ENCODE measurements at places on chromosomes 4 and X.

- no peak for DNase-seq
These were observed 56.8 kb downstream of the SEPSECS start for GRCh38 chr4:25103418-25103817.

- no peak for DNase-seq
These were observed 17.8 kb downstream of the LAS1L start for GRCh38 chrX:65516756-65517155.

DNA sequence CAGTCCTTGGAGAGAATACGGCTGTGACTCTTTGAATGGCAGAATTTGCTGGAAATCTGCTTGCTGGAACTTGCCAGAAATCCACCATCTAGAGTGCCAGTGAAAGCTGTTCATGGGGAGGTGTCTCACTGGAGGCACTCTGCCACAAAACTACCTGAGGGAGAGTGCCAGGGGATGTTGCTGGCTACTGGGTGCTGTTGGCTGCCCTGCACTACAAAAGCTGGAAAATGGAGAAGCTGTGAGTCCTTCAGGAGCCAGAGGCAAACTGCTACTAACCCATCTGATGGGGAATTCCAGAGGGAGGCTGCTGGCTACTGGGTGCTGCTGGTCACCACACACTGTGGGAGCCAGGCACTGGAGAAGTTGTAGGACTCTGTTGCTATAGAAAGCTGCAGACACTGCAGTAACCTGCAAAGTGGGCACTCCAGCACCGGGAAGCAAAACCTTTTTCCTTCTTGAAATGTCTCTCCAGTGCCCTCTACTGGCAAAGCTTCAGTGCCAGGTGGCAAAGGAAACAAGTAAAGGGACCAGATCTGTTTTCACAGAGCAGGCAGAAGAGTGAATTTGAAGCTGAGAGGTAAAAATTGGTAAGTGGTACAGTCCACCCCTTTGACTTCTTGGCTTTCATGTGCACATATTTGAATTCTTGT is 47.8 kb upstream of the HSD17B10 start:
- peak; percentile 40 for DNase-seq

DNA sequence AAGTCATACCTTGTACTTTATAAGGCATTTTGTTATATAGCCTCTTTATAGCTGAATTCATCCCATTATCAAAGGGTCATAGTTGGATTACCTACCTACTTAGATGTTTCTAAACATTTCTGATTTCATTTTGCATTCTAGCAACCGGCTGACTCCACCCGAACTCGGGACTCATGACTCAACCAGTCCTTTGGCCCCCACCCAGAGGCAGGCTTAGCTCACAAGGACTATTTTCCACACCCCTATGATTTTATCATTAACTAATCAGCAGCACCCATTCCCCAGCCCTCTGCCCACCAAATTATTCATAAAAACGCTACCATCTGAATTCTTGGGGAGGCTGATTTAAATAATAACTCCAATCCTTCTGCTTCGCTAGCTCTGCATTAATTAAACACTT is 79.9 kb upstream of the EGFL6 start:
- no peak for DNase-seq

GRCh38 chr4:42574870-42575430 is 82.0 kb downstream of the ATP8A1 start:
- DNase-seq: no peak

DNA sequence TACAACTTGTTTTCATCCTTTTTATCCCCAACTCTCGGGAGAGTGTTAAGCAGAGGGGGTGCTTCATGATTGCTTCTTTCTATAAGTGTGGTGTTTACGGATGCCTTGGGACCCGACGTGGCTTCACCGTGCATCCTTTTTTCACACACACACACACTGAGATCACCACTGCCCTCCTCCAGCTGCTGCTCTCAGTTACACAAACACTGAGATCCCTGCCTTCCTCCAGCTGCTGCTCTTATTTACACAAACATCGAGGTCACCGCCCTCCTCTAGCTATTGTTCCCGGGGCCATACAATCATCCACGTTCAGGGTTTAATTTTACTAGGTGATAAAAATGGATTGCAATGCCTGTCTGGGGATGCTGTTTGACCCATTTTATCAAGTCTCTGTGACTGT is 155.4 kb upstream of the FAM9B start:
- DNase-seq: no peak

- DNase-seq: no peak
These were observed 173.9 kb downstream of the COL25A1 start for GRCh38 chr4:109128589-109128988.

DNA sequence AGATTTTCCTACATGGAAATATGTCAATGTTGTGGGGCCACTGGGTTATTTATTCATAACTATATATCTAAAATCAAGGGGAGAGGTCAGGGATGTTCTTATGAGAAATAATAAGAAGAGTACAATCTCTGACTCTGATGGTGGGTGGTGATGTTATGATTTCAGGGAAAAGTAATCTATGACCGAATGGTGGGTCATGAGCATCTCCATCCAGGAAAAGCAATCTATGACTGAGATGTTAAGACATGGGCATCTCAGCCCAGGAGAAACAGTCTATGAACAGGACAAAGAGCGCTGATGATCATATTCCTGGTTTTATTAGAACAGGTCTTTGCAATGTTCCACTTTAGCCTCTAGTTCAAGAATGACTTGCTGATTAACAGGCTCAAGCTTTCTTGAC is 137.1 kb downstream of the ARSF start:
- no peak for DNase-seq

DNA sequence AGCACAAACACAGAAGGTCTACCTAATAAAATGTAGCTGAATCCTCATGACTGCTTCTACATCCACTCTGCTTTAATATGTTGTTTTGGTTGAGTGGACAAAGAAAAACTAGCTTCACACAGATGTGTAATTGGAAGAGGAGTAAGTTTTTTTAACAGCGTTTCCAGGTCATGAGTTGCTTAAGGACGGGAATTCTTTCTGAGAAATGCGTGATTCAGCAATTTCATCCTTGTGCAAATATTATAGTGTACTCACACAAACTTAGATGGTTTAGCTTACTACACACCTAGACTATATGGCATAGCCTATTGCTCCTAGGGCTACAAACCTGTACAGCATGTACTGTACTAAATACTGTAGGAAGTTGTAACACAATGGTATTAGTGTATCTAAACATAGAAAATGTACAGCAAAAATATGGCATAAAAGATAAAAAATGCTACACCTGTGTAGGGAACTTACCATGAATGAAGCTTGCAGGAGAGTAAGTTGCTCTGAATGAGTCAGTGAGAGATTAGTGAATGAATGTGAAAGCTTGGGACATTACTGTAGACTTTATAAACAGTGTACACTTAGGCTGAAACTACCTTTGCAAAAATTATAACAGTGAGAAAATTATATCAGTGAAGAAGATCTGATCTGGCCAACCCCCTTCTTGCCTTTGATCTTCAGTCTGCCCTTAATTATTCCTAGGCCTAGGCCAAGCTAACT is 70.8 kb upstream of the IL15 start:
- DNase-seq: no peak

GRCh38 chr4:99485212-99485611 is 25.6 kb upstream of the C4orf17 start:
- DNase-seq: no peak

GRCh38 chrX:13219991-13220764 is 99.7 kb downstream of the ATXN3L start:
- no peak for DNase-seq

DNA sequence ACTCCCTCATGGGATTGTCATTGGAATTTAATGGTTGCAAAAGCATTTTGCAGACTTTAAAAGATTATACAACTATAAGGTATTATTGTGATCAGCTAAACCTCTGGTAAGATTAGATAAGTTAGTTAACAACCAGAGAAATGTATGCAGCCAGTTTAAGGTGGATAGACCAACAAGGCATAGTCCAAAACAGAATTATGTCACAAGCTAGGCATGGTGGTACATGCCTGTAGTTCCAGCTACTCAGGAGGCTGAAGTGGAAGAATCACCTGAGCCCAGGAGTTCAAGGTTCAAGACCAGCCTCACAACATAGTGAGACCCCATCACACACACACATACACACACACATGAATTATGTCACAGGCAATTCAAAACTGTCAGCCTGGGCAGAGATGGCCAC is 54.7 kb upstream of the KLHL13 start:
- DNase-seq: no peak

DNA sequence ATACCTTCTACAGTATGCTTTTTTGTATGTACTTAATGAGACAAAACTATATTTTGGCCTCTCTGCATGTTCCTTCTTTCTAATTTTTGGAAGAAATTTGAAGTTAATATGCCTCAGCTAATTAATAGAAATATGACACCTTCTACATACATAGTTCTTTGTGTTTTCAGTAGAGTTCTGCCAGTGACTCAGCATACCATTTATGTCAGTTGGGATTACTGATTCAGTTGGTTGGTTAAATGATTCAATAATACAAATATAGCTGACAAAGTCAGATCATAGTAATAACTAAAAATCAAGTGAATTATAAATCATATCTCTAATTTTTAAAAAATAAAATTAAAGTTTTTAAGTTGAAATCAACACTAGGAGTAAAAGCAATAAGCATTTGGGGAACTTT is 16.8 kb downstream of the BTC start:
- DNase-seq: no peak

DNA sequence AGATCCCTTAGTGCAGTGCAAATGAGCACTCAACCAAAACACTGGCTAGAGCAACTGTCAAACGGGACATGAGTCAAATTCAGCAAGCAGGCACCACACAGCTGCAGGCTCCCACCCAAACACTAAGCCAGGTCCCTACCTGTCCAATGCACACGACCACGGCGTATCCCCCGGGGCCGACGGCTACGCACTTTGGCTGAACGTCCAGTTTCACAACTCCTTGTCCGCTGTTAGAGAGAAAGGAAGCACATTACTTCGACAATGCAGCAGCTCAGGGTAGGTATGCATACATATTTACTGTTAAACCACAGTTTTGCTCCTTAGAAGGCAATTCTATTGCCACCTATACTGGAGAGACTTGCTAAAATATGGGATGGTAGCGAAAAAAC is 35.4 kb downstream of the WDR1 start:
- no peak for DNase-seq

GRCh38 chr4:123588631-123589241 is 192.1 kb downstream of the SPRY1 start:
- DNase-seq: no peak

DNA sequence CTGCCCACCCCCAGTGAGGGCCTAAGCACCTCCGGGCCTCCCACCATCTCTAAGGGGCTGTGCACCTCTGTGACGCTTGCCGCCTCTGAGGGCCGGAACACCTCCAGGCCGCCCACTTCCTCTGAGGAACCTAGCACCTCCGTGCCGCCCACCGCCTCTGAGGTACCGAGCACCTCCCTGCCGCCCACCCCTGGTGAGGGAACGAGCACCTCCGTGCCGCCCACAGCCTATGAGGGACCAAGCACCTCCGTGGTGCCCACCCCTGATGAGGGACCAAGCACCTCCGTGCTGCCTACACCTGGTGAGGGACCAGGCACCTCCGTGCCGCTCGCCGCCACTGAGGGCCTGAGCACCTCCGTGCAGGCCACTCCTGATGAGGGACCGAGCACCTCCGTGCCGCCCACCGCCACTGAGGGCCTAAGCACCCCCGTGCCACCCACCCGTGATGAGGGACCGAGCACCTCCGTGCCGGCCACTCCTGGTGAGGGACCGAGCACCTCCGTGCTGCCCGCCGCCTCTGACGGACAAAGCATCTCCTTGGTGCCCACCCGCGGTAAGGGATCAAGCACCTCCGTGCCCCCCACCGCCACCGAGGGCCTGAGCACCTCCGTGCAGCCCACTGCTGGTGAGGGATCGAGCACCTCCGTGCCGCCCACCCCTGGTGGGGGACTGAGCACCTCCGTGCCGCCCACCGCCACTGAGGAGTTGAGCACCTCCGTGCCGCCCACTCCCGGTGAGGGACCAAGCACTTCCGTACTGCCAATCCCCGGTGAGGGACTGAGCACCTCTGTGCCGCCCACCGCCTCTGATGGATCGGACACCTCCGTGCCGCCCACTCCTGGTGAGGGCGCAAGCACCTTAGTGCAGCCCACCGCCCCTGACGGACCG is 977 bp downstream of the MAGEE1 start:
- peak; percentile 6 for DNase-seq

DNA sequence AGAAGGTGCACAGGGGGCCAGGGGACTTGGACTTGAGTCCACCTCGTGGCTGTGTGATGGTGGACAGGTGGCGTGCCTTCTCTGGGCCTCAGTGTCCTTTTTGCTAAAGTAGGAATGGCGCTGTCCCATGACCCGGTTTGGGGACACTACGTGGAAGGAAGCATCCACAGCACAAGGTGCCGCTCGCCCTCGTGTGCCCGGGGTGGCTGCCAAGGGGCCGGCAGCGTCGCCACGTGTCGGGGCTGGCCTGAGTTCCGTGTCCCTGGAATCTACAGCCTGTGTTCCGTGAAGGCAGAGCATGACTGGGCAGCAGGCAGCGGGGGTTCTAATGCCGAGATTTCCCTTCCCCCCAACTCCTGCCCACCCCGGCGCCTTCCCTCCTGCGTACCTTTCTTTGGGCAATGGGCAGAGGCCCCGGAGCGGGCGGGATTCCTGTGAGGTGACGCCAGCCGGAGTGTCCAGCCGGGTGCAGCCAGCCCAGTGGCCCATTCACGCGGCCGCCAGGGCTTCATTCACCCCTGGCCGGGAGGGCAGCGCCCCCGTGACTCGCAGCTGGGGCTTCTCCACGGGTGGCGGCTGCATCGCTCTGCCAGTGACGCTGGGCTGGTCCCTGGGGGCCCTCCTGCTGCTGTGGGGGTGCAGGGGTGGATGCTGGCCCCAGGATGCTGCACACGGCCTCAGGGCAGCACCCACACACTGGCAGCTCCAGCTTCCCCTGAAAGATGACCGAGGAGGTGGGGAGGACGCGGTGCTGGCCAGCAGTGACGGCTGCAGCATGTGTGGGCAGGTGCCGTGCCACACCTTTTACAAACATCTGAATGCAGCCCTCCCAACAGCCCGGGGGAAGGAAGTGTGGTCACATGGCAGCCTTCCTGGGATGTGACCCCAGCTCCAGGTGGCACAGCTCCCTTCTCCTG is 21.2 kb downstream of the DOK7 start:
- no peak for DNase-seq

GRCh38 chr4:175070444-175070843 is 152.3 kb downstream of the ADAM29 start:
- no peak for DNase-seq

DNA sequence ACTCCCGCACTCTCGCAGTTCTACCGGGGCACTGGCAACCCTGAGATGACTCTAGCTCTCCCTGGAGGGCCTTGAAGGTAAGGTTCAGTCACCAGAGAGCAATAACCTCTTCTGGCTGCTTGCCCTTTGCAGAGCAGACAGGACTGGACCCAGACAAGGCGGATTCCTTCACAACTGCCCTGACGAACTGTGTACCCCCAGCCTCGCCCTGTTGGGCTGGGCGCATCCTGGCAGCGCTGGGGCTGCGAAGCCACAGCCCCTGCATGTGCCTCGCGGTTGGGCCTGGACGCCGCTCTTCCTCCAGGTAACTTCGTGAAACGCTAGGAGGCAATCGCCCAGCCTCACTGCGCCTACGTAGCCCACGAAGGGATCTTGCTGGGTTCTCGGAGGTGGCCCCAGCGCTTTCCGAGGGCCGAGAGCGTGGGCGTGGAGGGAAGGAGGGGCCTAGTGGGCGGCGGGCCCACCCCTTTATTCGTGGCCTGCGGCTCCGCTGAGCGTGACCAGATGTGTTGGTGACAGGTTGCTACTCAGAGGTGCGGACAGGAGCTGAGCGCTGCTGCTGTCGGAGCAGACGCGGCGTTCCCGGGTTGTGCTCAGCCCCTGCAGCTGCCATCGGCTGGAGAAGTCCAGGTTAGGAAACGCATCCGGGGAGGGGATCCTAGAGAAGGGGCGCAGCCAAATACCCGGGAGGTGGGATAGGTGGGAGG is 1.9 kb upstream of the MAMLD1 start:
- no peak for DNase-seq

GRCh38 chrX:109890910-109891502 is 111.9 kb upstream of the TMEM164 start:
- peak; percentile 1 for DNase-seq
